ENCODE measurements at places on chromosomes 5 and 9.

DNA sequence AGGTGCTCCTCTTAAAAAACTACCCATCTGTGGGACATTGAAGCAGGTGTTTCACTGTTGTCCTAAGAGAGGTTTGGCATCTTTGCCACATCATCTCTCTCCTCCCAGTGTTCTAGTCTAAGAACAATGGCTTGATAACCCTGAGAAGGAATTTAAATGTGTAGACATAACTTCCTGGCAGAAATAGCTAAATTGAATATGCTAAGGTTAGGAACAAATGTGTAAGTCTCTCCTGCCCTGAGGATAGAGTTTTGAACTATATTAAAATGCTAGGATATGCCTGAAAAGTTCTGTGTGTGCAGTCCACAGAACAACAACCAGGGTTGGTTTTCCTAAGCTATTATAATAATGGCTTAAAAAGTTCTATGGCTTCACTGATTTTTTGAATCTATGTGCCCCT, 106.6 kb downstream of the LRRC70 start:
- DNase-seq, result no peak

DNA sequence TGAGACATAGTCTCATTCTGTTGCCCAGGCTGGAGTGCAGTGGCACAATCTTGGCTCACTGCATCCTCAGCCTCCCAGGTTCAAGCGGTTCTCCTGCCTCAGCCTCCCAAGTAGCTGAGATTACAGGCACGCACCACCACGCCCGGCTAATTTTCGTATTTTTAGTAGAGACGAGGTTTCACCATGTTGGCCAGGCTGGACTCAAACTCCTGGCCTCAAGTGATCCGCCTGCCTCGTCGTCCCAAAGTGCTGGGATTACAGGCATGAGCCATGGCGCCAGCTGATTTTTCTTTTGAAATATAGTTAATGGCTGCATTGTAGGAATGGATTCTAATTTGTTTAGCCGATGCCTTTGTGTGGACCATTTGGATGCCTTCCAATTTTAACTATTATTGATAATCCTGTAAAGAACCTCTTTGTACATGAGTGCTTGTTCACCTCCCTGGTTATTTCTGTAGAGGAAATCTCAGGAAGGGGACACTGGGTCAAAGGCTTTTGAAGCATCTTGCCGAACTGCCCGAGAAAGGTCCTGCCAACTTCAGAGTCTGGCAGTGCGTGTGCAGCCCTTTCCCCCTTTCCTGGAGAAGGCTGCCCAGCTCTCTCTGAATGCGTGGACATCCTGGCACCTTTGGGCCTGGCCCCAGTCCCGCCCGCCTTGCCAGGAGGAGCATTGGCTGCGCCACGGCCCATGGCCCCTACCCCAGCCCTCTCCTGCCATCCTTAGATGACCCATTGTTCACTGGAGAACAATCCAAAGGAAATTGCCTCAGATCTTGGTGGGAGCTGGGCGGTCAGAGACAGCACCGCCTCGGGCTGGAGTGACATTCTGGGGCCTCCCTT, 8.9 kb upstream of the NUP214 start:
- no peak for DNase-seq

GRCh38 chr9:105103776-105104175, 140.7 kb upstream of the SLC44A1 start:
- DNase-seq, result no peak

GRCh38 chr5:148384380-148384737, 601 bp downstream of the FBXO38 start:
- no peak for DNase-seq

- no peak for DNase-seq
These were observed 19.1 kb downstream of the ACSL6 start for GRCh38 chr5:131992370-131992769.

DNA sequence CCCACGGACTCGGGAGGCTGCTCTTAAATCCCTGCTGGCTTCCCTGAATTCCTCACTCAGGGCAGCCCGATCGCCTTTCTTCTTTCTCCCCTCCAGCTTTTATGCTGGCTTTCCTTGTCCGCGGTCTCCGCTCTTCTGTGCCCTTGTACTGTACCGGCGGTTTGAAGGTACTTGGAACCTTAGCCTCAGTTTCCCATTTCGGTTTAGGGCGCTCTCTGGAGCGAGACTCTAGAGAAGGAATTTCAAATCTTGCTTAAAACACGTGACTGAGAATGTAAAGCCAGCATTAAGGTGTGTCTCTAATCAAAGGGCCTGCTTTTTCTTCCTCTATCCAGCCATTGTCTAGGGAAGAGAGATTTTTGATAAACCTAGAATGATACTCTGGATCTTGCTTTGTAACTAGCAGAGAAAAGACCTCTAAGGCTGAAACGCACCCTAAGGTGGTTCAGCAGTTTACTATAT, 650 bp downstream of the GPR107 start:
- no peak for DNase-seq

DNA sequence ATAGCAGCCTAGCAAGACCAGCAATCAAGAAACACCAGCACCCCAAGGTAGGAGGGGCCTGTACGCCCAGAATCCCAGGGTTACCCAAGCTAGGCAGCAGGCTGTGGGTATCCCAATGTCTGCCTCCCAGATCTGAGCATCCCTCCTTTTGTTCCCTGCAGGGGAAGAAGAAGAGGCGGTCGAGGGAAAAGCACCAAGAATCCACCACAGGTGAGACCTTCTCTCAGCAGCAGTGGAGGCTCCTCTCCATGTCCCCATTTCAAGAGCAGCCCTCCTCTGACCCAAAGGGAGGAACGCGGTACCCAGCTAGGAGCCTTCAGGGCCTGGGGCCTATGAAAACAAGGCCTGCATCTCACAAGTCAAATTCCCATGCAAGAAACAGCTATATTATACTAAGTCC, 28.9 kb downstream of the TCF7 start:
- DNase-seq, result no peak

- no peak for DNase-seq
These were observed 59.9 kb upstream of the RAPGEF6 start for GRCh38 chr5:131694926-131695325.

DNA sequence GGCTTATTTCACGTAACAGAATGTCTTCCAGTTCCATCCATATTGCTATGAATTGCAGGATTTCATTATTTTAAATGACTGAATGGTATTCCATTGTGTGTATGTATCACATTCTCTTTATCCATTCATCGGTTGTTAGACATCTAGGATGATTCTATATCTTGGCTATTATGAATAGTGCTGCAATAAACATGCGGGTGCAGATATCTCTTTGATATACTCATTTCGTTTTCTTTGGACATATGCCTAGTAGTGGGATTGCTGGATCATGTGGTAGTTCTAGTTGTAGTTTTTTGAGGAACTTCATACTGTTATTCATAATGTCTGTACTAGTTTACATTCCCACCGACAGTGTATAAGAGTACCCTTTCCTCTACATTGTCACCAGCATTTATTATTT, 460.5 kb downstream of the MAN2A1 start:
- no peak for DNase-seq

Data from stimulated activated CD8-positive, alpha-beta memory T cell treated with anti-CD3 and anti-CD28 coated beads, Interleukin-12 subunit alpha, Interleukin-12 subunit beta, amount 100 ng/mL, for 1 hour (primary cell).